ENCODE measurements at places on chromosomes 7 and 10. TPM values are rescaled to one million over a fixed set of nuclear protein-coding genes. Genes with fewer than 3 reads are reported as not detected.

ANLN gene
- total RNA-seq = 113 TPM

PIP gene
- not detected for total RNA-seq

NYAP1 gene
- total RNA-seq = 0.33 TPM

ZSCAN21 gene
- 10.8 TPM for total RNA-seq

SLC18A3 gene
- not detected for total RNA-seq

EFCAB10 gene
- 0.50 TPM for total RNA-seq

CYP2C19 gene
- total RNA-seq = not detected

SPOCK2 gene
- 0.86 TPM for total RNA-seq

DNAJB9 gene
- total RNA-seq = 47.0 TPM

C10orf62 gene
- total RNA-seq = 0.27 TPM

SFTPA1 gene
- not detected for total RNA-seq

GRIFIN gene
- total RNA-seq = not detected

CYCS gene
- 210 TPM for total RNA-seq

LRRD1 gene
- under 0.01 TPM for total RNA-seq

SNCG gene
- 25.7 TPM for total RNA-seq

ITPRID1 gene
- not detected for total RNA-seq

PDE1C gene
- 35.8 TPM for total RNA-seq

TAC1 gene
- total RNA-seq = not detected

TMEM178B gene
- 0.17 TPM for total RNA-seq

ASIC3 gene
- total RNA-seq = 4.5 TPM

RAB19 gene
- 0.89 TPM for total RNA-seq

FKBP9 gene
- 141 TPM for total RNA-seq

ELAPOR2 gene
- total RNA-seq = 3.5 TPM

IFIT1B gene
- not detected for total RNA-seq

ZNF804B gene
- total RNA-seq = not detected

NRF1 gene
- total RNA-seq = 11.3 TPM

PCLO gene
- total RNA-seq = 5.8 TPM

TSC22D4 gene
- total RNA-seq = 12.0 TPM

SLC26A5 gene
- total RNA-seq = not detected

IRF5 gene
- 10.9 TPM for total RNA-seq

SDHAF3 gene
- 21.6 TPM for total RNA-seq

OR2A5 gene
- total RNA-seq = not detected

ZNF248 gene
- total RNA-seq = 5.9 TPM

NPVF gene
- total RNA-seq = not detected

FGF8 gene
- total RNA-seq = not detected

HABP2 gene
- total RNA-seq = not detected

SPDYE1 gene
- total RNA-seq = not detected

PTPRN2 gene
- 0.91 TPM for total RNA-seq

CHN2 gene
- total RNA-seq = not detected

PLEKHS1 gene
- total RNA-seq = 0.17 TPM

STEAP4 gene
- 0.67 TPM for total RNA-seq

OR2A42 gene
- total RNA-seq = not detected

EIF4H gene
- 252 TPM for total RNA-seq

NRAP gene
- total RNA-seq = not detected

SPDYE2B gene
- total RNA-seq = not detected

CALCR gene
- total RNA-seq = not detected

GBX1 gene
- not detected for total RNA-seq

HTR7 gene
- 20.2 TPM for total RNA-seq

TMEM236 gene
- 0.28 TPM for total RNA-seq

EPO gene
- total RNA-seq = not detected
